ENCODE measurements at places on chromosomes 1 and 21. TPM values are rescaled to one million over a fixed set of nuclear protein-coding genes. Genes with fewer than 3 reads are reported as not detected.

DNA sequence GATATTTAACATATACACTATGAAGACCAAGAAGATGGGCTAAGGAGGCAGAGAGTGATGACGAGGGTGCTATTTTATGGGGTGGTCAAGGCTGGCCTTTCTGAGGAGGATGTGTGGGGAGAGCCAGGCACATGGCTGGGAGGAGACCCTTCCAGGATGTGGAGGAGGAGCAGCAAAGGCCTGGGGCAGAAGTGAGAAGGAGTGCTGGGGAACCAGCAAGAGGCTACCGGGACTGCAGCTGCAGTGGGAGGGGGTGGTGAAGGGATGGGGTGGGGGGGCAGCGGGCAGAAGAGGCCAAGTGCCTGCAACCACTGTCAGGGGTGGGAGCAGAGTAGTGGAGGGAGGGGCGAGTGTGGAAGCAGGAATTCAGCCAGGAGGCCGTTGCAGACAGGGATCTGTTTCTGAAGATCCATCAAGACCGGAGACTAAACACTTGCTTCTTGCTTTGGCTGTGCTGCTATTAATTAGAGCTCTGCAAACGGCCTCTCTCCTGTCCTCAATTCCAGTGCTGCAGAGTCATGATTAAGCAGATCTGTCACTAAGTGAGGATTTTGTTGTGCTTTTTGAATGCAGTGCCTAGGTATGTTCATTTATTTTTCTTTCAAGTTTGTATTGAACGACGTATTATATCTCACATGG, 89.9 kb downstream of the IER5 start:
- DNase-seq, result no peak

DNA sequence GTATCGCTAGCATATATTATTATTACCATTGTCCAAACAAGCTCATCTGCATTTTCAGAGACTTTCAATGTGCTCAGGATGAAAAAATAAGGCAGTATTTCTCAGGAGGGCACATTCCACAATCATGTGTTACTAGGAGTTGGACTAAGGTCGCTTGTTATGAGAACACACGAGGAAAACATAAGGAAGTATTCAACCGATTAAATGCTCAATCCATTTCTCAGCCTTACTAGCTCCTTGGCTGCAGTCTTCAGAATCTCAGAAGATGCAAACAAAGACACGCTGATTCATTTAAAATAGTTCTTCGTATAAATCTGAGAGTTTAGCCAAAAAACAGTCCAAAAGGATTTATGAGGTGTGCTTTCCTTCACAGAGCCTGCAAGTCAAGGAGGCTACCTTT, 82.0 kb upstream of the JAK1 start:
- DNase-seq, result no peak

GRCh38 chr1:207056673-207057072, 3.6 kb downstream of the PFKFB2 start:
- no peak for DNase-seq

DNA sequence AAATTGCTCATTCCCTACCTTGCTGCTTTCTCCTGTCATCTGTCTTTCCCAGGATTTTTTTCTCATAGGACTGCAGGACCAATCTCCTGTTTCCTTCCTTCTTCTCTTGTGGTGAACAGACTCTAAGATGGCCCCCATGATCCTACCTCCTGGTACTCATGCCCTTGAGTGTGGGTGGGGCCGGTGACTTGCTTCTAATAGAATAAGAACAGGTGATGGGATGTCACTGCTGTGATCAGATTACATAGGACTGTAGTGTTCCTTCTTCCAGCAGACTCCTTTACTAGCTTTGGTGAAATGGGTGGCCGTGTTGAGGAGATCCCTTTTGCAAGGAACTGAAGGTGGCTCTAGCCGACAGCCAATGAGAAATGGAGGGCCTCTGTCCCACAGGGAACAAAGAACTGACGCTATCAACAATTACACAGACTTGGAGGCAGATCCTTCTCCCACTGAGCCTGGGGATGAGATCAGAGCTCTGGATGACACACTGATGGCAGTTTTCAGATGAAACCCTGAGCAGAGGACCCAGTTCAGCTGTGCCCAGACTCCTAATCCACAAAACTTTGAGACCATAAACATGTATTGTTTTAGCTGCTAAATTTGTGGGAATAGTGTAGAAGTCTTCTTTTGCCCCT, 7.5 kb downstream of the GSTM3 start:
- no peak for DNase-seq

GRCh38 chr1:161235957-161236775, 1.8 kb downstream of the NR1I3 start:
- DNase-seq, result no peak

- no peak for DNase-seq
These were observed 3.1 kb downstream of the PANK4 start for GRCh38 chr1:2523191-2523890.

DNA sequence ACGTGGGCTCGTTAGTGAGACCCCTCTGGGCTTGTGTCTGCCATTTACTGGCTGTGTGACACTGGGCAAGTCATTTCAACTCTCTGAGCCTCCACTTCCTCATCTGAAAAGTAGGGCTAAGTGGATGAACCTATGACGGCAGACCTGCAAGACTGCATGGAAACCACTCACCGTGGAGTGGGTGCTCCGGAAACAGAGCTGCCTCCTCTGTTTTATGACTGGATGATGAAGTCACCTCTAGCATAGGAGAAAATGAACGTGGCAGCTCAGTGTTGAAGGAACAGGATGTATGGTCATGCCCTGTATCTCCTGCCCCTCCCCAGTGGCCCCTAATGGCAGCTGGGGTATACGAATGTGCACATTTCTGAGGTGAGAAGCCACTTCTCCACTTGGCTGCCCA, 40.5 kb downstream of the STPG1 start:
- DNase-seq, result no peak

DNA sequence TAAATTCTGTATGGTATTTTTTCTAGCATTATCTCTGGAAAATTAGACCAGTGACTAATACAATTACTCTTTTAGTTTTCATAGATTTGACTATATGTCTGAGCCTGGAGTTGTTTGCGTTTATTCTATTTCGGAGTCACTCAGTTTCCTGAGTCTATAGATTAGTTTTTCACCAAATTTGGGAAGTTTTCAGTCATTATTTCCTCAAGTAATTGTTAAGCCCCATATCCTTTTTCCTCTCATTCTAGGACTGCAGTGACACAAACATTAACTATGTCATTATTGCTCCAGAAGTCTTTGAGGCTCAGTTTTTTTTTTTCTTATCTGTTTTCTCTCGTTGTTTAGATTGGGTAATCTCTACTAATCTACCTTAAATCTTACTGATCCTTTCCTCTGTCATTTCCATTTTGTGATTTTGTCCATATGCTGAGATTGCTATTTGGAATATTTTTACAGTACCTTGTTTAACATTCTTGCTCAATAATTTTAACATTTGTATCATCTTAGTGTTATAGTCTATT, 886.2 kb downstream of the LTN1 start:
- DNase-seq, result no peak

GRCh38 chr1:203554071-203554470, 60.1 kb downstream of the OPTC start:
- no peak for DNase-seq

DNA sequence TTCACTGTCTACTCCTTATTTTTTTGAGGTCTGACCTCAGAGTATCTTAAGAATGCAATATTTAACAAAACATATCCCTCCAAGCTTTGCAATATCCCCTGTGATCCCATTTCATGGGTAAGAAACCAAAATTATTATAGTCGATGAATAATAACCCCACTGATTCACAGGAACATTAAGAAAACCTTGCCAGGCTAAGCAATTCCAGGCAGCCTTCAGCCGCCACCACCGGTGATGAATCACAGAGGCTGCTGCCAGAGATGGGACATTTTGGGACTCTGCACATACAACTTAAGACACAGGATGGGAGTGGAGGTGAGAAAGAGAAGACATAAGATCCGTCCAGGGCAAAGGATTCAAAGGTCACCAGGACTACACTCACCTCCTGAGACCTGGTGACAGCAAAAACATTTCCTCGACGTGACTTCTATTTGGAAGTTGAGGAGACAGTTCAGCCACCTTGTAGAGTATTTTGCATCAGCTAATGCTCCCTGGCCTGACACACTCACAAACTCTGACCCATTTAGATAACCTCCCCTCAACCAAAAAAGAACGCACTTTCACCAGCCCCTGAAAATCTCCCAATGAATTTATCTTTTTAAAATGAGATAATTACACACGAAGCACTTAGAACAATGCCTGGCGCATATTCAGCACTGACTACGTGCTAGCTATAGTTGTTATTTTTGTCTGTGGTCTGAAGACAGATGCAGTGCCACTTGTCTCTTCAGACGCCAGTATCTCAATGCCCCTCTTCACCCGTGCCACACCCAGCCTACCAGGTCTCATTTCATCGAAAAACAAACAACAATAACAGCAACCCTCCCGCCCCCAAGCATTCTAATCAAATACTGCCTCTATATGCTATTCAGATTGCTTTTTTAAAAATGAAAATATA, 17.8 kb upstream of the OVAAL start:
- no peak for DNase-seq

- DNase-seq, result no peak
These were observed 118.8 kb downstream of the NEK7 start for GRCh38 chr1:198275597-198275996.

DNA sequence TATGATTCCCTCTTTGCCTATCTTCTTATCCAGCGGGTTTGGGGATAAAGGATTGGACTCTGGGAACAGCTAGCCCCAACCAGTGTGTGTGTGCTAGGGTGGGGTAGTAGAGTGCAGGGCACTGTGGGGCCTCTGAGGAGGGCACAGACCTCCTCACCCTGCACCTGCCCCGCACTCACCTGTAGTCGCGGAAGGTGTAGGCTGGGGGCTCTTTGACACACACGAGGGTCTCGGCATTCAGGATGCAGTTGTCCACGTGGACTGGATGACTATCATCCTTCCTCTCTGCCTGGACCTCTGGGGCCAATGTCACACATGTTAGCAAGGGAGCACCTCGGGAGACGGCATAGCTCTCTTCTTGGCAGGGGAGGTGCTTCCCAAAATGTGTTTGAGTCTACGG, 8.0 kb upstream of the CLDN19 start:
- no peak for DNase-seq

DNA sequence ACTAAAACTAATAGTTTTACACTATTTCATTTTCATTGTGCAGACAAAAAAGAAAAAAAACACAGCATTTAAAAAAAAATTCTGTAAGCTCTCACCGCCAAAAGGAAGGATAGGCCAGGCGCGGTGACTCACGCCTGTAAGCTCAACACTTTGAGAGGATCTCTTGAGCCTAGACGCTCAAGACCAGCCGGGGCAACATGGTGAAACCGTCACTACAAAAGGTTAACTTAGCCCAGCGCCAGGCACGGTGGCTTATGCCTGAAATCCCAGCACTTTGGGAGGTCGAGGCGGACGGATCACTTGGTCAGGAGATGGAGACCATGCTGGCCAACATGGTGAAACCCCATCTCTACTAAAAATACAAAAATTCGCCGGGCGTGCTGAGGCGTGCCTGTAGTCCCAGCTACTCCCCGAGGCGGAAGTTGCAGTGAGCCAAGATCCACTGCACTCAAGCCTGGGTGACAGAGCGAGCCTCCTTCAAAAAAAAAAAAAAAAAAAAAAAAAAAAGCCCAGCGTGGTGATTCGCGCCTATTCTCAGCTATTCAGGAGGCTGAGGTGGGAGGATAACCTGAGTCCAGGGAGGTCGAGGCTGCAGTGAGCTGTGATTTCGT, 14.3 kb upstream of the SPEN start:
- DNase-seq, result peak; percentile 70

DNA sequence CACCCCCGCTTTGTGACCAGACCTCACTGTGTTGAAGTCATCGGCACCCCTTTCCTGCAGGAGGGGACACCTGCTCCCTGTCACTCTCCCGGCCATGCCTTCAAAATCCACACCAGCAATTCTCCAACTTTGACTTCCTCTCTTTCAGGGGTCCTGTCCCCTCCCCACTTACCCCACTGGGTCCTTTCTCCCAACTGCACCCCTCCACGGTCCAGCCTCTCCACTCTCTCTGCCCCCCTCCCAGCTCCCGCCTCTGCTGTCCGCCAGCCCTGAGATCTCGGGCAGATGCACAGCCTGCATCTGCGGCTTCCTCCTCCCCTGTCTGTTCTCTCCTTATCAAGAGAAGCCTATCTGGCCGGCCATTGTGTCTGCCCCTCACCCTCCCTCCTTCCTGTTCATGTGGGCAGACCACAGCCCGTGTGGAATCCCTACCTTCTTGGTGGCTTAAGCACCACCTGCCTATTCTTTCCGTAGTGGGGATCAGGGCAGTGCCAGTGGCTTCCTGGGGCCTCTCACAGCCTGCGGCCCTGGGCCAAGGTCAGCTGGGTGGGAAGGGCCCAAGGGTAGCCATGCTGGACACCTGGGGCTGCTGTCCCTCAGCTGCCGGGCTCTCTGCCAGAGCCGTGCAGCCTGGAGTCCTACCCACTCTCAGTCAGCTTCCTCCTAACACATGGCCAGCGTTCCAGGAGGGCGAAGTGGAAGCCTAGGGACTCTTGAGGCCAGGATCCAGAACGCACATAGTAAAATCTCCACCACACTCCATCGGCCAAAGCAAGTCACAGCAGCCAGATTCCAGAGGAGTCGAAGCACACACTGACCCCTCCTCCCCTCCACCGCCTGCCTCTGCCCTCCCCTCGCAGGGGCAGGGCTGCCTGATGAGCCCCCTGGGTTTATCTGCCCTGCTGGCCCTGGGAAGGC, 5.1 kb upstream of the HES4 start:
- DNase-seq, result no peak

DNA sequence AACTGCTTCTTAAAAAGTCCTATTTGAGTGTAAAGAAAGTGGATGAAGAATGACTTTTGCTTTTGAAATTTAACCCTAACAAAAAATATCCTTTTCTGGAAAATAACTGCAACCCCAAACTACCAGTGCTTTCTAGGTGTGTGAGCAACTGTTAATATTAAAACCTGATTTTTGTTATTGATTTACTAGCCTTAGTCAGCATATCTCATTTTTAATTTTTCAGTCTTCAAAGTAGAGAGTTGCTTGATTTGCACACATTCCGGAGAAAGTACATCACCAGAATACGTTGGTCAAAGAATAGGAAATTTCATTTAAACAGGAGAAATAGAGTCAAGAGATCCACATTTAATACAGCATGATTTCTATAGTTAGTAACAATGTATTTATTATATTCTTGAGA, 141.8 kb upstream of the ADAMTS5 start:
- no peak for DNase-seq

DNA sequence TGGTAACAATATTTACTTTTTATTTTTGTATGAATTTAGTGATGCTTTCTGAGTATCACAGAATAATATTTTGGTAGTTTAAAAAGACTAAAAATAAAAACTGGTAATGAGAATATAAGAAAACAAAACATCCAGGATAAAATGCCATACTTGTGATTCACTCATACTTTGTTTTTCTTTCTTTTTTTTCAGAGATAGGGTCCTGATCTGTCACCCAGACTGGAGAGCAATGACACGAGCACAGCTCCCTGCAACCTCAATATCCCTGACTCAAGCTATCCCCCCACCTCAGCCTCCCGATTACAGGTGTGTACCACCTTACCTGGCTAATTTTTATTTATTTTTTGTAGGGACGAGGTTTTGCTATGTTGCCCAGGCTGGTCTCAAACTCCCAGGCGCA, 64.2 kb upstream of the ADAM30 start:
- DNase-seq, result no peak

CD84 gene
- 13.5 TPM for total RNA-seq

FCRL2 gene
- total RNA-seq, result 0.31 TPM

MAN1A2 gene
- total RNA-seq, result 50.0 TPM

PRAMEF20 gene
- not detected for total RNA-seq

CLEC20A gene
- total RNA-seq, result 3.2 TPM

SAMSN1 gene
- total RNA-seq, result 10.8 TPM

Data from sciatic nerve (tissue), 2 donors.